Stimulated activated CD8-positive, alpha-beta memory T cell treated with anti-CD3 and anti-CD28 coated beads, Interleukin-4, amount 100 ng/mL, for 48 hours (primary cell): ENCODE measurements at places on chromosomes 2 and 18.

DNA sequence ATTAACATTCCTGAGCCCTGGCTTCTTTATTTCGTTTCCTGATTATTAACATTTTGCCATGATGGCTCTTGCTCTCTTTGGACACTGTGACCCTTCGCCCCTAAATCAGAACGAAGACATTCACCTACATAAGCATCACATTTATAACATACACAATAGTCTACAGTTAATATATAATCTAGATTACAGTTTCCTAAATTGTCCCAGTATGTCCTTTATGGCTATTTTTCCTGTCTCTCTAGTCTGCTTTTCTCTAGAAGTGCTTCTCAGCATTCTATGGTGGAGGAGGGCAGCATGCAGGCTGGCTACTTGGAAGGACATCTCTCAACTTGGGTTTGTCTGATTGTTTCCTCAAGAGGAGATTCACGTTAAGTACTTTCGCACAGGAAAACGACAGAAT lies 49.9 kb downstream of the FAM210A start:
- no peak for DNase-seq

DNA sequence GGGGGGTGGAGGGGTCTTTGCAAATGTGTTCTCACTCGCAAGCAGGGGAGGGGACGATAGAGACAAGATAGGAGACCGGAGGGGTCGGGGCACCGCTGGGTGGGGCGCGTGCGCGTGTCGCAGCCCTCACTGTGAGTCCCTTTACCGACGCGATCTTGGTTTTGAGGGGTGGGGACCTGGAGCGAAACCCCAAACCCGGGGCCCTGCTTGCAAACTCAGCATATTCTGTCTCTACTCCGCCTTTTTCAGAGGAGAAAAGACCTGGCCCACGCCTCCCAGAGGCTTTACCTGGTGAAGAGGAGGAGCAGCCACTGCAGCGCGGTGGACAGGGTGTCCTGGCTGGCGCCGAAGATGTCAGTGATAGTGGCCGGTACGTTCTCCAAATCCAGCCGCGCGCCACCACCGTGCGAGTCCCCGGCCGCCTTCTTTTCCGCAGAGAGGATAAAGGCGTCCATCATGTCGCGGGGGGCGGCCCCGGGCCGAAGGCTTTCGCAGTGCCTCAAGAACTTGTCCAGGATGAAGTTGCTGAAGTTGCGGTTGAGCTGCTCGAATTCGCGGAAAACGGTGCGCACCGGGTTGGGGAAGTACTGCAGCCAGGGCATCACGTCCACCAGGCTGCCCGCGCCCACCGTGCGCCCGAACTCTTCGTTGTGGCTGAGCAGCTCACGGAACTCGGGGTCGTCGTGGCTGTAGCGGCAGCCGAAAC lies 1.7 kb downstream of the CYP1B1 start:
- DNase-seq, result no peak

- DNase-seq, result peak; percentile 83
Measured at GRCh38 chr2:11129598-11130449, 25.4 kb upstream of the SLC66A3 start.

- peak; percentile 67 for DNase-seq
Measured at GRCh38 chr2:73963385-73964120, 21.2 kb upstream of the TET3 start.

GRCh38 chr2:29777161-29777560 lies 144.2 kb downstream of the ALK start:
- DNase-seq, result no peak

- no peak for DNase-seq
Measured at GRCh38 chr2:172056293-172056692, 29.0 kb upstream of the DLX1 start.
